Caki2 (cell line): ENCODE measurements at places on chromosomes 5 and 9. TPM values are rescaled to one million over a fixed set of nuclear protein-coding genes. Genes with fewer than 3 reads are reported as not detected.
A peak's percentile ranks its signal among the peaks of the same experiment; 100 is the strongest.

SPATA31D4 gene
- total RNA-seq: not detected in 2 replicates

TOPORS gene
- 9.8 and 9.9 TPM in 2 replicates for total RNA-seq

MOB3B gene
- total RNA-seq: 0.03 TPM in 1 of 2 replicates, not detected in the other

SMU1 gene
- total RNA-seq: 23.4 and 27.3 TPM in 2 replicates

ARHGEF28 gene
- 11.2 and 26.6 TPM in 2 replicates for total RNA-seq

CNTFR gene
- total RNA-seq: not detected in 2 replicates

LHX3 gene
- total RNA-seq: not detected in 2 replicates

FAM221B gene
- total RNA-seq: not detected in 2 replicates

NIPAL4 gene
- not detected in 2 replicates for total RNA-seq

ADAMTS2 gene
- total RNA-seq: 4.1 and 5.0 TPM in 2 replicates

FOXD4L5 gene
- total RNA-seq: not detected in 2 replicates

UBE2B gene
- 3.9 and 28.7 TPM in 2 replicates for total RNA-seq

PRDM9 gene
- not detected in 2 replicates for total RNA-seq

DNA sequence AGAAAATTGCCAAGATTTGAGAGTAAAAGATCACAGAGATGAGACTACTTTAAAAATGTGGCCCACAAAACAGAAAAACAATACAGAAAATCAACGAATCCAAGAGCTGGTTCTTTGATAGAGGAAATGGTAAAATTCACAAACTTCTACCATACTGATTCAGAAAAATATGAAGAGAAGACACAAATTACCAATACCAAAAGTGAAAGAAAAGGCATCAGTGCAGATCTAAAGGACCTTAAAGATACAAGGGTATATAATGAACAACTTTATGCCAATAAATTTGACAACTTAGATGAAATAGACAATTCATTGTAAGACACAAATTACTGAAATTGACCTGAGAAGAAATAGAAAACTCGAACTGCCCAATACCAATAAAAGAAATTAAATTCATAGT is 24.4 kb upstream of the SLC1A1 start:
- DNase-seq: no peak

GRCh38 chr5:160466116-160466515 is 44.5 kb downstream of the PTTG1 start:
- no peak for DNase-seq

DNA sequence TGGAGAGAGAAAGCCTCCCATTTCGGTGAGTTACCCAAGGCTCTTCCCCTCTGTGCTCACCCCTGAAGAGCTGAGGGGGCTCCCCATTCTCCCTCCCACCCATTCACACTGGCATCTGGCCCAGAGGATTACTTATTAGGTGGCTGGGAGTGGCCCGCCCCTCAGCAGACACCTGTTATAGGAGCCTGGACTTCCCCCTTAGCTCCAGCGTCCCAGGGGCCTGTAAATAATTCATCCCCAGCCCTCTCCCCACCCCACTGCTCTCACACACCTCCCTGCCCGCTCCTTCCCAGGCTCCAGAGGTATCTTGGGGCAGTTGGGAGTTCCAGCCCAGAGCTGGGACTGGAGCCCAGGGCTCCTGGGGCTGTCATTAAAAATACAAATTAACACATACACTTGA is 11.6 kb upstream of the SLC6A7 start:
- DNase-seq: no peak

GRCh38 chr9:129258823-129259301 is 80.8 kb upstream of the IER5L start:
- DNase-seq: no peak

- DNase-seq: no peak
These were observed 246.2 kb downstream of the EFNA5 start for GRCh38 chr5:107424491-107424890.

DNA sequence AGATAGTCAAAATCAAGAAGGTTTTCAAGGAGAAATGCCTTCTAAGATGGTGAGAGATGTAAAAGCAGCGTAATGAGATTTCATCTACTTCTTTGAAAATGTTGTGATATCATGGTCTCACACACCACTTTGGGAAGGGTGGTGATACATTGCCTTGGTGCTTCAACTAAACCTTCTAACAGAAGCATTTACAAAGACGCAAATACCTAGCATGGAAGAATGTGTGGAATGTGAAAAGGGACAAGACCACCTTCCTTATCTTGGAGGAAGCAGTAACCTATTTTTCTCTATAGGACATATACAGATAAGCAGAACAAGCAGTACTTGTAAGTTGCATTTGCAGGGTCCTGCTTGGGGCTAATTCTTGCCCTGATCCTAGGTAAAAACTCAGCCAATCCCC is 38.8 kb downstream of the PCA3 start:
- no peak for DNase-seq

DNA sequence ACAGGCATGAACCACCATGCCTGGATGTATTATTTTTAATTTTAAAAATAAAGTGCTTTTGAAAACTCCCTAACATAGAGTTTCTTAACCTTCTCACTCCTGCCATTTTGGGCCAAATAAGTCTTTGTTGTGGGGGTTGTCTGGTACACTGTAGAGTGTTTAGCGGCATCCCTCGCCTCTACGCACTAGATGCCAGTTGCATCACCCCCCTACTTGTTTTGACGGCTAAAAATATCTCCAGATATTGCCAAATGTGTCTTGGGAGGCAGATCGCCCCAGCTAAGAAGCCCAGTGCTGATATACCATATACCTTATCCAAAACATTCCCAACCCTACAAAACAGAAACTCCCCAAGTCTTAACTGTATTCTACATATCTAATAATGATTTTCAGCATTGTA is 54.6 kb downstream of the SCAI start:
- no peak for DNase-seq

- DNase-seq: no peak
These were observed 538 bp upstream of the BDP1 start for GRCh38 chr5:71454913-71455312.

DNA sequence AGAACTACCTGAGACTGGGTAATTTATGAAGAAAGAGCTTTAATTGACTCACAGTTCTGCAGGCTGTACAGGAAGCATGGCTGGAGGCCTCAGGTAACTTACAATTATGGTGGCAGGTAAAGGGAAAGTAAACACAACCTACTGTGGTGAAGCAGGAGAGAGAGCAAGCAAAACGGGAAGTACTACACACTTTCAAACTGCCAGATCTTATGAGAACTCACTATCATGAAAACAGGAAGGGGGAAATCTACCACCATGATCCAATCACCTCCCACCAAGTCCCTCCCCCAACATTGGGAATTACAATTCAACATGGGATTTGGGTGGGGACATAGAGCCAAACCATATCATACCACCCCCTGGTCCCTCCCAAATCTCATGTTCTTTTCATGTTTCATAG is 58.7 kb upstream of the GPR151 start:
- DNase-seq: no peak

GRCh38 chr9:520302-520701 is 305.6 kb downstream of the DOCK8 start:
- DNase-seq: no peak

DNA sequence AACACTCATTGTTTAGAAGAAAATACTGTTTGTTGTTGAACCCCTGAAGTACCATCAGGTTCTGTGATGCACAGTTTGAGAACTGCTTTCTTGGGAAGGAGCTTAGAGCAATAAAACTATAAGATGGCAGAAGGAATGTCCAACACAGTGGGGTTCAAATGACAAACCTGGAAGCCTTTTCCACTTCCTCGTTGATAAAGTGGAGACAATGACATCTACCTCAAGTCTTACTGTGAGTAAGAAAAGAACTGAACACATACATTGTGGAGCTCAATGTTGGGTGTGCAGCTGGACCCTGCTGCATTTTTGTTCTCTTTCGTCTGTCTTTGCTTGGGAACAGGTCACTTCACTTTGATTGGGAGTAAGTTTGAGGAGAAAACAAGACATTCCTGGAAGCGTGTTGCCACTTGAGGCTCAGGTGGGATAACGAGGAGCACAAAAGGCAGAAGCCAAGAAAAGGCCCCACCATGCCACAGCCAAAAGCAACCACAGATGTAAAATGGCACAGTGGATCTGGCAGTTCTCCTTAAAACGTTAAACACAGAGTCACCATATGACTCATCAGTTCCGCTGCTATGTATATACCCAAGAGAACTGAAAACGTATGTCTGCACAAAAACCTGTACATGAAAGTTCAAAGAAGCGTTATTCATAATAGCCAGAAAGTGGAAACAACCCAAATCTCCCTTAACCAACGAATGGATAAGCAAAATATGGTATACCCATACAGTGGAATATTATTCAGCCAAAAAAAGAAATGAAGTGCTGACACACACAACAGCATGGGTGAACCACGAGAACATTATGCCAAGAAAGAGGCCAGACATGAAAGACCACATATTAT is 42.9 kb upstream of the SUB1 start:
- DNase-seq: no peak

DNA sequence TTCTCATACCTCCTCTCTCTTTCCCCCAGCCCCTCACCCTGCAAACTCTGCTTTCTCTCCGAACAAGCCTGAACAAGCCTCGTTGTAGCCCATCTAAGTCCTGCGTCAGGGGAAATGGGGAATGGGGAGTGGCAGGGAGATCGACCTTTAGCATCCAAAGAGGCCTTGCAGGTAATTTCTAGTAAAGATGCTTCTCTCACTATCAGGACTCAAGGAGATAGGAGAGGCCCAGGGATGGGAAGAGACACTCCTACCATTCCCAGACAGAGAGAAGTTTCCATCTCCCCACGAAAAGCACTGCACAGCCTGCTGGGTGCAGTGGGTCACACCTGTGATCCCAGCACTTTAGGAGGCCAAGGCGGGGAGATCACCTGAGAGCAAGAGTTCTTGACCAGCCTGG is 44.4 kb upstream of the CTNNA1 start:
- DNase-seq: no peak

- peak; percentile 78 for DNase-seq
These were observed 26.2 kb downstream of the WWC1 start for GRCh38 chr5:168317521-168318147.

GRCh38 chr9:91761362-91761761 is 188.7 kb downstream of the ROR2 start:
- no peak for DNase-seq

DNA sequence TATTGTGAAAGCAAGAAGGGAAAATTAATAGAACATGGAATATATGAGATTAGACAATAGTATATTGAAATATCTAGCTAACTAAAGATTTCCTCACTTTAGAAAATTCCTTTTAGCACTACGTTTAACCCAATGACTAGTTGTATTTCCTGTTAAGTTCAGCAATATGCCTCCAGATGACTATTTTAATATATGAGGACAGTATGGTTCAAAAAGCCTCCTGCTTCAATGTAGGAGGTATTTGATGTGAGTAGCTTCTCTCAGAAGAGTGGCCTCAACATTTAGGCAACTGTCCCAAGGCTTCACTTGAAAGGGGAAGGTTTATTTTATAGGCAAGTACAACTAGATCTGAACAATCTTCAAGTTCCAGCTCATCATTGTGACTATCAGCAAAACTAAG is 2.0 kb upstream of the MEF2C start:
- no peak for DNase-seq

DNA sequence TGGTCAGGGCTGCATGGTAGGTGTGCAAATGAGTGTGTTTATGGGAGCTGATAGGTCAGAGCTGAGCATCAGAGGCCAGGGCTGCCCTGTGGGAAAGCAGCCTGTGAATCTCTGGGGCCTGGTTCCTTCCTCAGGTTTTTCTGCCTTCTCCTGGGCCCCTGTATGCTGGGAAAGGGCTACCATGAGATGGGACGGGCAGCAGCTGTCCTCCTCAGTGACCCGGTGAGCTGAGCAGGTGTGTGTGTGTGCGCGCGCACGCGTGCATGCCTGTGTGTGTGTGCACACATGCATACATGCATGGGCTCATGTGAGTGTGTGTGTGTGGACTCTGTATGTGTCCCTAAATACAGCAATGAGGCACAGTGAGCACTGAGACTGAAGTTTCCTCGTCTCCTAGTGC is 2.3 kb downstream of the SLC4A9 start:
- DNase-seq: no peak

- peak; percentile 36 for DNase-seq
These were observed 43.8 kb upstream of the DAB2IP start for GRCh38 chr9:121607434-121608167.

DNA sequence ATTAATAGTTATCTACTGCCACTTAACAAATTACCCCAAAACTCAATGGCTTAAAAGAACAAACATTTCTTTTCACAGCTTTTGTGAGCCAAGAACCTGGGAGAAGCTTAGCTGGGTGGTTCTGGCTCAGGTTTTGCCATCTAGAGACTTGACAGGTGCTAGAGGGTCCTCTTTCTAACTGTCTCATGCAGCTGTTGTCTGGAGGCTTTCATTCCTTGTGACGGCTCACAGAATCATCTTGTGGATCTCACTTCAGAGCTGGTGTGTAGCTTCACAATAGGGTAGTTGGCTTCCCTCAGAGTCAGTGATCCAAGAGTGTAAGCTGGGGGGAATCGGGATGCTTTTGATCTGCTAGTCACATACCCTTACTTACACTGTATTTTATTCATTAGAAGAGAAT is 81.2 kb upstream of the APC start:
- DNase-seq: no peak

GRCh38 chr9:75471549-75472114 is 383.3 kb downstream of the OSTF1 start:
- no peak for DNase-seq

- DNase-seq: no peak
These were observed 11.2 kb downstream of the AK8 start for GRCh38 chr9:132866898-132867297.

GRCh38 chr9:126709241-126709640 is 95.5 kb downstream of the LMX1B start:
- no peak for DNase-seq

- no peak for DNase-seq
These were observed 933.8 kb upstream of the DMAC1 start for GRCh38 chr9:8733131-8733954.

DNA sequence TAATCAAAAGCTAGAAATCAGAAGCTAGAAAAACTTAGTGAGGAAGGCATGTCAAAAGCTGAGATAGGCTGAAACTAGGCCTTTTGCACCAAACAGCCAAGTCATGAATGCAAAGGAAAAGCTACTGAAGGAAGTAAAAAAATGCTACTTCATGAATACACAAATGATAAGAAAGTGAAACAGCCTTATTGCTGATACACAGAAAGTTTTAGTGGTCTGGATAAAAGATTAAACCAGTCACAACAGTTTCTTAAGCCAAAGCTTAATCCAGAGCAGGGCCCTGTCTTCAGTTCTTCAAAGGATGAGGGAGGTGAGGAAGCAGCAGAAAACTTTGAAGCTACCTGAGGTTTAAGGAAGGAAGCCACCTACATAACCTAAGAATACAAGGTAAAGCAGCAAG is 102.5 kb upstream of the SH3GL2 start:
- no peak for DNase-seq

- no peak for DNase-seq
These were observed 403.0 kb downstream of the ARHGEF28 start for GRCh38 chr5:74028976-74029375.

DNA sequence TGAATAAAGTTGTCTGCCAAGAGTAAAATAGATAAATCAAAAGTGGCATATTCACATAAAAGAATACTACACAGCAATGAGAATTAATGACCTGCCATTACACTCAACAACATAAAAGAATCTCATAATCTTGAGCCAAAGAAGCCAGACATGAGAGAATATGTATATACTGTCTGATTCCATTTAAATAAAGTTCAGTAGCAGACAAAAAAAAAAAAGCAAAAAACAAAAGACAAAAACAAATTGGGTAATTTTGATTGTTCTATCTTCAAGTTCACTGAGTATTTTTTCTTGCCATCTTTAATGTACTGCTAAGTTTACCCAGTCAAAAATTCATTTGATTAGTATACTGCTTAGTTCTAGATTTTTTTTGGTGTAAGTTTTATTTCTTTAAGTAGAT is 87.9 kb upstream of the TRPC7 start:
- DNase-seq: no peak

- DNase-seq: no peak
These were observed 23.5 kb upstream of the TMEM174 start for GRCh38 chr5:73149540-73149939.

GRCh38 chr9:19748278-19749126 is 40.3 kb downstream of the SLC24A2 start:
- DNase-seq: peak; percentile 32
